ENCODE measurements at places on chromosomes 4 and X.

GRCh38 chr4:128827296-128827695, 17.8 kb downstream of the JADE1 start:
- DNase-seq, result no peak

- DNase-seq, result no peak
Measured at GRCh38 chr4:142549726-142550463, 296.2 kb downstream of the INPP4B start.

GRCh38 chrX:131067846-131068745, 9.9 kb downstream of the ARHGAP36 start:
- no peak for DNase-seq

GRCh38 chr4:129218897-129219296, 122.9 kb downstream of the C4orf33 start:
- DNase-seq, result no peak

GRCh38 chr4:58560736-58561135, 1450.6 kb upstream of the IGFBP7 start:
- no peak for DNase-seq

- no peak for DNase-seq
Measured at GRCh38 chr4:133799717-133800315, 401.8 kb downstream of the PABPC4L start.

Measured in stimulated activated CD8-positive, alpha-beta memory T cell treated with anti-CD3 and anti-CD28 coated beads, Interleukin-12 subunit alpha, Interleukin-12 subunit beta, amount 100 ng/mL, for 4 hours (primary cell).